ENCODE measurements at places on chromosomes 3 and 15.

DNA sequence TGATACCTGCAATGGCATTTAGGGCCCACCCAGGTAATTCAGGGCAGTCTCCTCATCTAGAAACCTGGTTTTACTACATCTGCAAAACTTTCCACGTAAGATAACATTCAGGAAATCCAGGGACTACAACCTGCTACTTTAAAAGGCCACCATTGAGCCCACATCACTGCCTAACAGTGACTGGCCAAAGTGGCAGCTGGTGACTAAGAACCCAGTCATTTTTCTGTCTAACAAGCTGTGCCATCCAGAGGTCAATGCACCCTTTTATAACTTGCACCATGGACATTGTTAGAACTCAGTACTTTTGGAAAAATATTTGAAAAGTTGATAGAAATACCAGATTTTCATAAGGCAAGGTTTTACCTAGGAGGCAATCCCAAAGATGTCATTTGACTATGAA, 492.4 kb downstream of the OTOL1 start:
- DNase-seq = no peak

DNA sequence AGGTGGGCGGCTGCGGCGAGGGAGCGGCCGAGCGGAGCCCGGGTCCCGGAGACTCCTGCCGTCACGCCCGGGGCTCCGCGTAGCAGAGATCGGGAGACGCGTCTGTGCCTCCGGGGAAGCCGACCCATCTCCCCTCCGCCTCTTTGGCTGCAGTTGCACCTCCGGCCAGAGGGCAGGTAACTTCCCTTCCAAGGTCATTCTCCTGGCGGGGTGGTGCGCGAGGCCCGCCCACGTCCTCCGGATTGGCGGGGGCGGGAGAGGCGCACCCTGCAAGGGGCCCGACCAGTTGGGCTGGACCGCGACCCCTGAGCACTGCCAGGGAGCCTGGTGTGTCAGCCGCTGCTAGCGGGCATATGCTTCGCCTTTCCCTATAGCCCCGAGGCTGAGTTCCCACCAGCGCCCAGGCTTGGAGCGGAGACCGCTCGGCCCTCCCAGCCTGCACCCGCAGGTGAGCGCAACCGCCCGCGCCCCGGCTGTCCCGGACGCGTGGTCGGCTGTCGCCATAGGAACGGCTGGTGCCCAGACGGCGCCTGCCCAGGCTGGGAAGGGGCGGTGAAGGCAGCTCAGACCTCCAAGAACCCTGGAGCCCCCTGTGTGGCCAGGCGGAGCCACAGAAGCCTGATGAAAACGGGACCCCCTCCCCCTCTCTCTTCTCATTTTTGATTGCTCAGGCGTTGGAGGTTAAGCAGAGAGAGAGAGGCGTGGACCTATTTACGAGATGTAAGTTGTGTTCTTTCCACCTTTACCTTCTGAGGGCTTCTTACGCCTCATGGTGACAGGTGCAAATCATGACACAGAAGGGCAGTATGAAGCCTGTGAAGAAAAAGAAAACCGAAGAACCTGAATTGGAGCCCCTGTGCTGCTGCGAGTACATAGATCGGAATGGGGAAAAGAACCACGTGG, 453 bp downstream of the ZDHHC23 start:
- no peak for DNase-seq

- DNase-seq = no peak
These were observed 47.2 kb upstream of the IREB2 start for GRCh38 chr15:78390826-78391225.

DNA sequence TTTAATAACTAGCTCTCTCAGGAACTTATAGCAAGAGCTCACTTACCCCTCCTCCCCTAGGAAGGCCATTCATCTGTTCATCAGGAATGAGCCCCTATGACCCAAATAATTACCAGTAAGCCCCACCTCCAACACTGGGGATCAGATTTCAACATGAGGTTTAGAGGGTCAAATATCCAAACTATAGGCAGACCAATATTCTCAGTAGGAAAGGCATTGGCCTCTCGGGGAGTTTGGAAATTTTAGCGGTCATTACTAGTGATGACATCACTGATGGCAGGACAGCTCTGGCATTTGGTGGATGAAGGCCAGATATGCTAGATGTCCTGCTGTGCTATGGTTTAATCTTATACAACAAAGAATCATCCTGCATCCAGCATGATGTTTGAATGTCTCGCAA, 15.2 kb upstream of the CD47 start:
- DNase-seq = no peak

DNA sequence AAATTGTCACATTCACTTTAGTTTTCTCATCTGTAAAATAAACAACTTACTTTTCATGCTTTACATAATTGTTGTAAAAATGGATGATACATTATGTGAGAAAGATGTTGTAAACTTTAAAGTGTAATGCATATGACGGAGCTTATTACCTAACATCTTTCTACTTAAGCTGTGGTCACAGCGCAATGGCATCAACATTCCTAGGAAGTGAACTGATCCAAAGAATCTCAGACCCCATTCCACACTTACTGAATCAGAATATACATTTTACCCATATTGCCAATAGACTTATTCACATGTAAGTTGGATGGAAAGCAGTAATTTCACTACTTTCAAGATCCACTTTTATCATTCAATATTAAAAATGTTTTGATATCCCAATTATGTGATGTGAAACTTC, 497.5 kb downstream of the FGF12 start:
- no peak for DNase-seq

DNA sequence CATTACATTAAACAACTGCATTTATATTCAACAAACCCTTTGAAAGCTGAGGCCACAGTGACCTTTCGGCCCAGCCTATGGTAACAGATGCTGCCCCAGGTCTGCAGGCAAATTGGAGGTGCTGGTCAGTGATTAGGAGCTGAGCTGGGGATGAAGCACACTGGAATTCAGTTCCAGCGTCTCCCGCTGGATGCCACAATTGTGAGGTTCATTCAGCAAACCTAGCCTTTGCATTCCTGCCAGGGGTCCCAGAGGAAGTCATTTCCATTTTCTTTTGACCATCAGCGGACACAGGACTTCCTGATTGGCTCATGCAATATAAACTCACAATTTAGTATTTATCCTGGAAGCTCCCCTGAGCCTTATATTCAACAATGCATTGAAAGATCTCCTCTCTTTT, 89.5 kb downstream of the IL20RB start:
- no peak for DNase-seq

- DNase-seq = no peak
These were observed 513.9 kb upstream of the CADM2 start for GRCh38 chr3:84444726-84445521.

DNA sequence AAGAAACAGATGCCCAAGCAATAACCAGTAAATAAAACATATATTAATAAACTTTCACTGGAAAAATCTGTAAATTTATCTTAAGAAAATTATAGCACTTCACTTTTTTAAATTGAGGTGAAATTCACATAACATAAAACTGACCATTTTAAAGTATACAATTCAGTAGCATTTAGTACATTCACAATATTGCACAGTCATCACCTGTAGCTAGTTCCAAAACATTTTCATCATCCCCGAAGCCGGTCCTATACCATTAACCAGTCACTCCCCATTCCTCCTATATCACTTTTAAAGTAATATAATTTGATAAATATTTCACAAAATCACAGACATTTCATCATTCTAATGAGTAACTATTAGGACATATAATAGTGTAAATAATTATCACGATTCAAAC, 8.0 kb upstream of the LRRIQ4 start:
- no peak for DNase-seq

DNA sequence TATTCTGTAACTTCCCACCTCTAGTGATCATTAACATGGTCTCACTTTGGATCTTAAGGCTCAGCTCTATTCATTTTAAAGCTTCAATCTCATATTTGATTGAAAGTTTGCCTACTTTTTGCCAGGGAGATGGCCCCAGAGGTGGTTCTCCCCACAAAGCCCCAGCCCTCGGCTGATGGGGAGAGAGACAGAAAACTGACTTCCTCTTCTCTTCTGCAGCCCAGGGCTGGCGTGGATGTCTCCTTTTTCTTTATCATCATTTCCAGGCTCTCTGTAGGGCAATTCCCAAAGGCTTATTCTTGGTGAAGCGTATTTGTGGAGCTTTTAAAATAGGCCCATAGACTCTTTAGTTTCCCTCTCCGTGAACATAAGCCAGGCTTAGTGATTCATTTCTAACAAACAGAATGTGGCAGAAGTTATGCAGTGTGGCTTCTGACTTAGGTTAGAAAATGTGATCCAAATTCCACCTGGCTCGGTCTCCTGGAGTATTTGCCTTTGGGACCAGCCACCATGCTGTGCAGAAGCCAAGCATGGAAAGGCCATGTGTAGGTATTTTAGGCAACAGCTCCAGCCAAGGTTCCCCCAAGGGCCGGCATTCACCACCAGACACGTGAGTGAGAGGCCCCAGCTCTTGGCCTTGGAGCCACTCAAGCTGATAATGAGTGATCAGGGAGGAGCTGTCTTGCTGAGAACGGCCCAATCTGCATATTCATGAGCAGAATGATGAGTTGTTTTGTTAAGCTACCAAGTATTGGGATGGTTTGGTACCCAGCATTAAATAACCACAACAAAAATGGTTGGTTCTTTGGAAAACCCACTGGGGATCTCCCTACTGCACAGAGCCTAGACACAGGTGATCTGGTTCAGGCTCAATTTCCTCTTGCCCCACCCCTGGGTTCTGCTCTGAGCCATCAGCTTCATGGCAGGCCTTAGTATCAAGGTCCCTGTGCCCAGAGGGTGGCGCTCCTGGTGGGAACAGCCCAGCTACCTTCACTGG, 353.2 kb upstream of the PROK2 start:
- DNase-seq = no peak

Data from stimulated activated CD8-positive, alpha-beta memory T cell treated with anti-CD3 and anti-CD28 coated beads, Interleukin-7, amount 100 ng/mL, for 1 hour (primary cell).